ENCODE measurements at places on chromosomes 7 and 10.
A peak's percentile ranks its signal among the peaks of the same experiment; 100 is the strongest.

DNA sequence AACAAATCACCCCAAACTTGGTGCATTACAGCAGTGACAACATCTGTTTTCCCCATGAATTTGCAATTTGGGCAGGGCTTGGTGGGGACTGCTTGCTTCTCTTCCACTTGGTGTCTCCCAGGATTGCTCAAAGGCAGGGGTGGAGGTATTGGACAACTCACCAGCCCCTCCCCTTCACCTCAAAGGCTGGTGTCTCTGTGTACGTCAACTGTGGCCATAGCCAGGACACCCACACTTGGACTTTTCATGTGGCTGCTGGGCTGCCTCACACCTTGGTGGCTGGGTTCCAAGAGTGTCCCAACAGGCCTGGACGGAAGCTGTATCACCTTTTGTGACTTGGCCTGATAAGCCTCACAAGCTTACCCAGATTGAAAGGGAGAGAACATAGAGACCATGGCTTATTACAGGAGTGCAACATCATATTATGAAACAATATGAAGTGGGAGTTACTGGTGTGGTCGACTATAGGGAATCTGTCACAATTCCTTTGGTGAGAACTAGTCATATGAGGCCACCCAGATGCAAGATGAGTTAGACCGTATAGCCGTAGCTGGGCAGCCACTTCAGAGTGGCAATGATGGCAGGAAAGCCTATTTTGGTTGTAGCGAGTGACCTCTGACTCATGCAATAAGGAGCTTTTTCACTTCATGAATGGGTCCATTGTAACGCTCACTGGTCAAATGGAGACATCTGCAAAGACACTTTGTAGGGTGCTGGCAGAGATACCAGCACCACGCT, 187.6 kb upstream of the ITGB1 start:
- DNase-seq, result no peak

GRCh38 chr10:33257439-33258080, 76.9 kb downstream of the NRP1 start:
- DNase-seq, result no peak

GRCh38 chr7:154451480-154452457, 399.6 kb downstream of the DPP6 start:
- DNase-seq, result no peak

- no peak for DNase-seq
These were observed 316.8 kb upstream of the STEAP1 start for GRCh38 chr7:89837515-89837914.

DNA sequence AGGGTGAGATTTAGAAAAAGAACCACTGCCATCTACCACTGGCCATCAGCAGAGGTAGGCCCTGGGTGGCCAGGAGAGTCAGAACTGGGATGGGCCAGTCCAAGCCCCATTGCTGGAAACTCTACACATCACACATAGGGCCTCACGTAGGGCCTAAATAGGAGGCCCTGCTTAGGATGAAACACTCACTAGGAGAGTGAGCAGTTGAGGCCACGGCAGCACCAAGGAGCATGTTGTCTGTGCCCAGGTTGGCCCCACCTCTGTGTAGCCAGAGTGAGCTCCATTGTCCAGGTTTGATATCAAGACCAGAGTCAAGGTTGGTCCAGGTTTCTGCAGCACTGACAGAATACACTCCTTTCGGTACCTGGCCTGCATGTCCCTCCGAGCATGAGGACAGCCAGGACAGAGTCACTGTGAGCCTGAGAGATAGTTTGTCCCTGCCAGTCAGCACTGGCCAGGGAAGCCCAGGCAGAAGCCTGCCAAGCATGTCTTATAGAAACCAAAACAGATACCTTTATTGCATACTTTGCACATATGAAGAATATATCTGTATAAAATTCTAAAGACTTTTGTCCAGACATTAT, 77.9 kb upstream of the CAMK2B start:
- no peak for DNase-seq

- DNase-seq, result no peak
These were observed 193.8 kb upstream of the KLF6 start for GRCh38 chr10:3978761-3979160.

DNA sequence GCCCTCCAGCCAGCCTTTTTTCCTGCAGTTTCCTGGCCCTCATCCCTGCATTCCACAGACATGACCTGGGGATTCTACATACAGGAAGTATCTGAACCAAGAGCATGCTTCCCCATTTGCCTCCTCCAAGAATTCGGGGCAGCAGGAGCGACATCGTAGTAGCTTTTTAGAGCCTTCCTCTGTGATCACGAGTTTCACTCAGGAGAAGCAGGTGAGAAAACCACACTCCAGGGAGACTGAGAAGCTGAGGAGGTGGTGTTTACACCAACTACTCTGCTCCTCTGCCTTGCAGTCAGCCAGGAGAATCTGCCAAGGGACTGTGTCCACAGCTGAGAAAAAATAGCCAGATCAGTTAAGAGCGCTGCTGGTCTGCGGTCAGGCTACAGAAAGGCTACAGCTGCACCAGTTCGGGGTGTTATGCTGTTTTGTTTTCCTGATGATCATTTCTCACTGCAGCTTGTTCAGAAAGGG, 54.1 kb downstream of the HSPA12A start:
- peak; percentile 20 for DNase-seq

DNA sequence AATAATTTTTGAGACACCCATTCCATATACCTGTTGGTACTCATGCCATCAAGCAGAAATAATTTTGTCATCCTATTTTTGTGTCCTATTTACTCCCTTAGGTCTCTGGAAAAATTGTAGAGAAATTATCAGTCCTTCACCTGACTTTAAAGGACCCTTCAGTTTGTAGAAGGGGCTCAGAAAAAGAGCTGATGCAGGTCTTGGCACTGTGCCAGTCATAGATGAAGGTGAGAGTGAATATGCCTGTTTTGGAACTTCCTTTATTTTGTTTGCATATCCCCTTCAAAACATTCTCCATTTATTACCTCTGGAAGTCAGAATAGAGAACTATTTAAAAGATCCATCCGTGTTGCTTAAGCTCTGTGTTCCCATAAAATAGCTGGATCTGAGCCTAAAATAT, 321.0 kb upstream of the TPK1 start:
- DNase-seq, result no peak

GRCh38 chr10:125192620-125193019, 32.3 kb upstream of the CTBP2 start:
- DNase-seq, result no peak

GRCh38 chr10:66719483-66719882, 206.4 kb upstream of the LRRTM3 start:
- no peak for DNase-seq

DNA sequence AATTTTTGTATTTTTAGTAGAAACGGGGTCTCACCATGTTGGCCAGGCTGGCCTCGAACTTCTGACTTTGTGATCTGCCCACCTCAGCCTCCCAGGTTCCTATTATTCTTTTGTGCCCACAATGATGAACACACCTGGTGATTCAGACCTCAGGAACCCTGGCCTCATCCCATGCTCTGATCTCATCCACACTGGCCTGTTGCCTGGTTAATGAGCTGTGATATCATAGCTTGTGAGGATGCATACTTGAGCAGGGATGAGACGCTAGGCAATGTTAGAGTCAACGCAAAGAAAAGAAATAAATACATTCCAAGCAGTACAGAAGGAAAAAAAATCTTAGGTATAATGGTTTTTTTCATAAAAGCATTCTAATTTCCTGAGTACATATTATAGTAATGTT, 82.4 kb upstream of the RNF32 start:
- no peak for DNase-seq

- DNase-seq, result no peak
These were observed 283.0 kb upstream of the MAGI2 start for GRCh38 chr7:79736418-79736817.

- no peak for DNase-seq
These were observed 50.7 kb downstream of the LMBR1 start for GRCh38 chr7:156842317-156842716.

DNA sequence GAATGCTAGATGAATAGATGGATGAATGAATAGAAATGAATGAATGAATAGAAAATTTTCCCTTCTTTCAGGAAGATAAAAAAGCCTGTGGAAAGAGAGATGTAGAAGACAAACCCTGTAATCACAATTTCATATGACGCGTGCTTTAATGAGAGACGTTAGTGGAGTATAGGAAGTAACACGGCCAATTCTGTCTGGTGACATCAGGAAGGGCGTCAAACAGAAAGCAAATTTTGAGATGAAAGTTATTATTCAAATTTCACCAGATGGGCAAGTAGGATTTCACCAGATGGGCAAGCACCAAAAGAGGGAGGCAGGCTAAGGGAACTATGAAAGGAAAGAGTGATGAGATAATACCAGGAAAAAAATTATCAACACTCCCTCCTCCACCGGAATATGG, 128.9 kb upstream of the PRSS1 start:
- DNase-seq, result no peak

DNA sequence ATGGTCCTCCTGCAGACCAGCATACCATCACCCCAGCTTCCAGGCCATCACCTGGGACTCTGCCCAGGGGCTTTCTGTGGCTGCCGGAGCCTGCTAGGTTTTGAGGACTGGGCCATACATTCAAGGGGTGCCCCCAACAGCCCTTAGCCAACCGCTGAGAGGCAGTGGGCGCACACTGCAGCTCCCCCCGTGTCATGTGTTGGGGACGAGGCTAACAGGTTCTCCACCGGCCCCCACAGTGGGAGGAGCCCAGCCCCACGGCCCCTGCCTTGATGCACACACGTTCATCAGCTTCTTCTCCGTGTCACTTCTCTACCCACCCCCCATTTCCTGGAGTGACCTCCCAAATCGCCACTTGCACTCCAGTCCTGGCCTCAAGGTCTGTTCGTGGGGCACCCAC, 543.2 kb upstream of the FOXK1 start:
- DNase-seq, result no peak

- no peak for DNase-seq
These were observed 270.6 kb downstream of the DIP2C start for GRCh38 chr10:418894-419293.

GRCh38 chr10:11272915-11273389, 255.3 kb downstream of the CELF2 start:
- DNase-seq, result no peak

DNA sequence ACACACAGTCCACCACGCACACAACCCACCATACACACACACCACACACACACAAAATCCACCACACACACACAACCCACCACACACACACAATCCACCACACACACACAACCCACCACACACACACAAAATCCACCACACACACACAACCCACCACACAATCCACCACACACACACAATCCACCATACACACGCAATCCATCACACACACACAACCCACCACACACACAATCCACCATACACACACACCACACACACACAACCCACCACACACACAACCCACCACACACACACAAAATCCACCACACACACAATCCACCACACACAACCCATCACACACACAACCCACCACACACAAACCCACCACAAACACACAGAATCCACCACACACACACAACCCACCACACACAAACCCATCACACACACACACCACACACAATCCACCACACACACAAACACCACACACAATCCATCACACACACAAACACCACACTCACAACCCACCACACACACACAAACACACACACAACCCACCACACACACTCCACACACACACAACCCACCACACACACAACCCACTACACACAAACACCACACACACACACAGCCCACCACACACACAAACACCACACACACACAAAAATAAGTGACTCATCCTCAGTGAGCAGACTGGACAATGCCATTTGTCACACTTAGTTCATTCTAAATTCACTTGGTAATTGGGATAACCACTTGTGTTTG, 8.8 kb upstream of the REPIN1 start:
- no peak for DNase-seq

GRCh38 chr7:130996833-130997231, 262.8 kb upstream of the KLF14 start:
- DNase-seq, result no peak

DNA sequence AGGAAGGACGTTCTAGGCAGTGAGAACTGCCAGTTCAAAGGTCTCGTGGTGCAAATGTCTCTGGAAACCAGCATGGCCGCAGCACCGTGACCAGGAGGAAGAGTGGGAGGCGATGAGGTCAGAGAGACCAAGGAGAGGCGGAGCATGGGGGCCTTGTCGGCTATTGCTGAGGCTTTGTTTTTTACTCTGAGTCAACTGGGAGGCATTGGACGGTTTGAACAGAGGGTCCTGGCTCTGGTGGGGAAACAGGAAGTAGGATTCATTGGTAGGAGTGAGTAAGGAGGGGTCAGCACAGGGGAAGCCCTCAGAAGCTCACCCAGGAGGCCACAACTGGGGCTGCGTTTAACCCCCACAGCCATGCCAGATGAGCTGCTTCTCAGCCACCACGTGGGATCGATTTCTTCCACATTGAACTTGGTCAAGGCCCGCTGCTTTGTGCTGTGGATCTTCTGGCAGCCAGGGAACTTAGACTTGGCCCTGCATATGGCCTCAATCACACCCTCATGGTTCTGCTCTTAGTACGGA, 22.2 kb upstream of the SH2B2 start:
- peak; percentile 44 for DNase-seq

- no peak for DNase-seq
These were observed 12.8 kb downstream of the OR13A1 start for GRCh38 chr10:45302573-45302972.

DNA sequence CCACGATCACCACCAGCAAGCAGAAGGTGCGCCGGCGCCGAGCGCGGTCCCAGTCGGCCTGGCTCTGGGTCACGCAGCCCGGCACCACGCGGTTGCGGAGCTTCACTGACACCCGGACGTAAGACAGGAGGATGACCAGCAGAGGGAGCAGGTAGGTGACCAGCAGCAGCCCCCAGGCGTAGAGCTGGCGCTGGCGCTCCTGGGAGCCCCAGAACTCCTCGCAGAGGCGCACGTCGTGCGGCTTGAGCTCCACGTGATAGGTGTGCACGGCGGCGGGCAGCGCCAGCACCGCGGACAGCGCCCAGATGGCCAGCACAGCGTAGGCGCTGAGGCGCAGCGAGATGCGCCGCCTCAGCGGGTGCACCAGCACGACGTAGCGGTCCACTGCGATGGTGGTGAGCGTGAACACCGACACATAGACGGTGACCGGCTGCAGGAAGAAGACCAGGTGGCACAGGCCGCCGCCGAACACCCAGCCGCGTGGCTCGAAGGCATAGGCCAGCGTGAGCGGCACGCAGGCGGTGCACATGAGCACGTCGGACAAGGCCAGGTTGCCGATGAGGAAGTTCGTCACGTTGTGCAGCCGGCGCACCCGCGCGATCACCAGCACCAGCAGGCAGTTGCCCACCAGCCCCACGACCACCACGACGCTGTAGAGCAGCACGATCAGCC, 920 bp downstream of the PRLHR start:
- peak; percentile 97 for DNase-seq

GRCh38 chr7:108329514-108329913, 126.7 kb downstream of the NRCAM start:
- DNase-seq, result no peak

DNA sequence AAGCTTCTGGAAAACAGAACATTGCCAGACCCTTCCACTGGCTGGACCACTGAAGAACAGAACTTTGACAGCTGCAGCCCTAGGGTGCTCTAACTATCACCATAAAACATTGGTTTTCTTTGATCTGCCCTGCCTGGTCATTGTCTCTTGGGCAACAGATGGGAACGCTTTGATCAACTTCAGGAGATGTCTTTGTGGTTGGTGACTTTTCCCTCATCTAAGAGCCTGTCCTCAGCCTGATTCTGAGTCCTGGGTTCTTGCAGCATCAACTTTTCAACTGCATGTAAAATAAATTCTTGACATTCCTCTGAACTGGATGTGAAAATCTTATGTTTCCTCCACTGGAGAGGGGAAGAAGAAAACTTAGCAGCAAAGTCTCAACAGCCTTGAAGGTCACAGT, 53.1 kb upstream of the ZNRF2 start:
- no peak for DNase-seq

GRCh38 chr10:75916906-75917305, 485.5 kb downstream of the LRMDA start:
- DNase-seq, result no peak

- DNase-seq, result no peak
These were observed 1.0 kb downstream of the YKT6 start for GRCh38 chr7:44201813-44202212.

GRCh38 chr7:90383861-90384260, 19.4 kb upstream of the CLDN12 start:
- no peak for DNase-seq

Data from ELF-1 (cell line).